Endothelial cell of umbilical vein (primary cell): ENCODE measurements at places on chromosomes 13 and 19. TPM values are rescaled to one million over a fixed set of nuclear protein-coding genes. Genes with fewer than 3 reads are reported as not detected.

The KCNJ14 gene
- 0.92 and 1.4 TPM in 2 replicates for total RNA-seq

The PNMA8A gene
- total RNA-seq = 0.16 and 0.27 TPM in 2 replicates

The ACER1 gene
- total RNA-seq = not detected in 2 replicates

The CLDND2 gene
- 0.97 TPM in 1 of 2 replicates, not detected in the other for total RNA-seq
